NCI-H1092 treated with DMSO at 0.1 percent for 48 hours (cell line): ENCODE measurements at places on chromosomes 7 and 10.

DNA sequence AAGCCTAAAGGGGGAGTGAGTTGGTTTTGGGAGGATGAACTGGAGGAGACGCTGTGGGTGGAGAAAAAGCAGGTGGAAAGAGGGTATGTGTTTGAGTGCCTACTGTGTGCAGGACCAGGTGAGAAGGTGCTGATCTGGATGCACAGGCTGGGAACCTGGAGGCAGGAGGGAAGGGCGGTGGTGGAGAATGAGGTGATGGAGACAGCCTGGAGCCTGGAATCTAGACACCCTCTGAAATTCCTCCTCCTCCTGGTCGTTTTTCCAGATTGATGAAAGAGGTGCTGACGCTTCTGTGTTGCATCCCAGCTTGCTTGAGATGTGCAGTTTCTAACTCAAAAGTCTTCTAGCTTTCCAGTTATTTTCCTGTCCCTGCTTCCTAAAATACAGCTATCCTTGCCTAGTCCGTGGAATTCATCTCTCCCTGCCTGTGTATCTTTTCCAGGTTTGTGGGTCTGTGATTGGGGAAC, 67.5 kb downstream of the LRMDA start:
- DNase-seq, result no peak

GRCh38 chr7:101243646-101244374, 1.1 kb downstream of the FIS1 start:
- DNase-seq, result no peak

- no peak for DNase-seq
Observed at GRCh38 chr7:82803411-82803810, 359.3 kb downstream of the PCLO start.

- DNase-seq, result no peak
Observed at GRCh38 chr10:131474416-131474815, 162.9 kb upstream of the TCERG1L start.

DNA sequence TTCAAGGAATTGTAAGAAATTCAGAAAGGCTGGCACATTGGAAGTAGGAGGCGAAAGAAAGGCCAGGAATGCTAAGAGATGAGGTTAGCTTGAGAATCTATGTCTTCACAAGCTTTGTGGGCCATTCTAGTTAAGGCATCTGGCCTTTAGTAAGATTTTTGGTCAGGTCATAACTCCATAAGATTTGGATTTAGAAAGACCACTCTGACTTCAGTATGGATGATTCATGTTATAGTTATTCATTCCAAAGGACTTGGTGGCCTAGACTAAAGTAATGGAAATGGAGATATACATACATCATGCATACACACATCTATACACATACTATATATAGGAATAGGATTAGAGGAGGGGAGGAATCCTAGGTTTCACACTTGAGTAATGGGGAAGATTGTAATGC, 77.5 kb downstream of the SEPTIN7 start:
- no peak for DNase-seq

GRCh38 chr7:48389977-48390376, 218.7 kb downstream of the ABCA13 start:
- no peak for DNase-seq

GRCh38 chr10:132497063-132497680, 40.4 kb upstream of the INPP5A start:
- DNase-seq, result no peak

GRCh38 chr7:64992971-64993370, 2.1 kb upstream of the ZNF117 start:
- DNase-seq, result no peak

DNA sequence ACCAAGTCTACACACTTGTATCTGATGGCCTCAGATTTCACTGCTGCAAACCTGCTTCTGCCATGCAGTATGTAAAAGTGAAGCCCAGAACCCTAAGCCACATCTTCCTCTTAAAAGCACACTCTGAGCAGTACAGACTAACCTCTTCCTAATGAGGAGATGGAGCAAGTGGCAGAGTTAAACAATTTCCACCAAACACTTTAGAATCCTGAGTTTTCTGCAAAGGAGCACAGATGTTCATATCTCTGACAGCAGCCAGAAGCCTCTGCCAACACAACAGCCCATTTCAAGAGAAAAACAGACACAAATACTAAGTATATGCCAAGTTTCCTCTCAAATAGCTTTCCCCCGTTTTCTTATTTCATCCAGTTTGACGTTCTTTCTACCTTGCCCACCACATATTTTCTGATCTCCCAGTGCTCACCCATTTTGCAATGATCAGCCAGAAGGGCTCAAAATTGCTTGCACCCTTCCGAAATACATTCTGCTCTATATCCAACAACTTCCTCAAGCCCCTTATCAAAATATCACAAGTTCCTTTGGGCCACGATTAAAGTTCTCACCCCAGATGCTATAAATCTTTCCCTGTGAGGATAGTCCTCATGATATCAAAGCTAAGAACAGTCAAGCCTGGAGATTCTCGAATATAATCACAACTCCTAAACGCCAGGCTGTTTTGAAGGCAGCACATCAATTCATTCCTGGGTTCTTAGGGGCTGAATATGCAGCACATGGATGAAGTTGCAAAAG, 27.5 kb downstream of the ELMO1 start:
- no peak for DNase-seq

DNA sequence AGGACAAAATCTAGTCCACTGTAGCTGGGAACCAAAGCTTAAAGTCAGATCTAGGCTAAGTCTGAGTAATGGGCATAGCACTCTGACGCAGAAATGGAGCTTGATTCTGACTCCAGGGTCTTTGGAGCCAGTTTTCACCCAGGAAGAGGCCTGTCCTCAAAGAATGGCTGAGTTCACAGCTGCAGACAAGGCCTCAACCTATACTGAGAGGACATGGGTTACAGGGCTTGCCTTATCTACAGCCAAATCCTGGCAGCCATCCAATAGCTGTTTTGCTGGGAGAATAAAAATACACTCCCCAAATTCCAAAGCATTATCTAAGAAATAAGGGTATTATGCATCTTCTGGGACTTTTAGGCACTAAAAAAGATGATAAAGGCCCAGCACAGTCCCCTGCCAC, 154.8 kb downstream of the RAPGEF5 start:
- DNase-seq, result no peak

GRCh38 chr7:33191340-33191739, 62.0 kb downstream of the BBS9 start:
- DNase-seq, result no peak

GRCh38 chr7:32942415-32943251, 14.6 kb upstream of the FKBP9 start:
- DNase-seq, result peak; percentile 87

DNA sequence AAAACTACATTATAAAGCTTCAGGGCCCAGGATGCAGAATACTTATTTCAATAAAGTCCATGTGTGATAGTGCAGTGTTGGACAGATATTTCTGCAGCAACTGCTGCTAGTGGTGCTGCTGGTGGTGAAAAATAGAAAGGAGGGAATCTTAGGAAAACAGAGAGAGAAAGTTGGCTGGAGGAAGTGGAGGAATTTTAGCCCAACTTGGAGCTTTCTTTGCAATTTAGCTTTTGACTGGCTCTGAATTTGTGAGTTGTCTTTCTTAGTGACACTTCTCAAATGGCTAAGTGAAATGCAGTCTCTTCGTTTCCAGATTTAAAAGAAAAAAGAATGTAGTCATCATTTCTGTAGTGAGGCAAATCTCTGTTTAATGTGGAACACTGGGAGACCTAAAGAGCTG, 45.4 kb downstream of the GPR158 start:
- DNase-seq, result no peak

DNA sequence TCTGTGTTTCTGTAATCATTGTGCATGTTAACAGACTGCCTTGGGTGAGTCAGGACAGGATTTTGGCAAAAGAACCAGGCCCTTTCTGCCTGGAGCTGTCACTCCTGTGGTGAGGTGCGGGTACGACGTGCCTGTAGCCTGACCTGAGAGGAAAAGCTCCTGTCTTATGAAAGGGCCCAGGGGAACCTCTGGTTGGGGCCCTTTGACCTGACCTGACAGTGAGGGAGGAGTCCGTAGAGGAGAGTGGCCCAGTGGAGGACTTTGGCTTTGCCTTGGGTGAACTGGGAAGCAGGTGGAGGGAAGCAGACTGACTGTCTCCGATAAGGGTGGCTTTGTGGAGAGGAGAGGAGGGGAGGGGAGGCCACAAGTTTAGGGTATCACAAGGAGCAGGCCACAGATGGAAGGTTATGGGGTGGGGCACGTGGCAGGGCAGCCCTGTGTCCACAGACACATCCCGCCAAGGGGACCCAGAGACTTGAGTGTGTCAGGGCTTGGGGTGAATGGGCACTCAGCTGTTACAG, 6.9 kb downstream of the PFKP start:
- DNase-seq, result no peak

DNA sequence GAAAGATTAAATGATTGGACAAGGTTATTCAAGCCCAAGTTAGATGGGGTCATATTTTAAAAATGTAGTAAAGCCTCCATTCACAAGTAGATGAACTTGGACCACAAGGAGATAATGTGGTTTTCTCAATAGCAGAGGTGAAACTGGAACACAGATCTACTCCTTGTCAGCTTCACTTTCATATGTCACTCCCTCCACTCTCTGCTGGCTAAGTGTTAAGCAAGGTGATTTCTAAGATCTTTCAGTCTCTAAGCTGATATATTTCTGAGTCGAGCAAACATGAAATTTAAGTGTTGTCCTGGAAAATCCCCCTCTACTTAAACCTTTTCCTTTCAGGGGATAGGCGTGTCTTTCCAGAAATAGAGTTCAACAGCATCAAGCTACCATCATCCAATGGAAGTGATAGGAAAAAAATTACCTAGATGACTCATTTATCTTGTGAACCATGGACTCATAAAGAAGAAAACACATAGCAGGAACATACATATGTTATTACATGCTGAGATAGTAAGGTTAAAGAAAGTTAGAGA, 275.0 kb downstream of the PTEN start:
- DNase-seq, result no peak

DNA sequence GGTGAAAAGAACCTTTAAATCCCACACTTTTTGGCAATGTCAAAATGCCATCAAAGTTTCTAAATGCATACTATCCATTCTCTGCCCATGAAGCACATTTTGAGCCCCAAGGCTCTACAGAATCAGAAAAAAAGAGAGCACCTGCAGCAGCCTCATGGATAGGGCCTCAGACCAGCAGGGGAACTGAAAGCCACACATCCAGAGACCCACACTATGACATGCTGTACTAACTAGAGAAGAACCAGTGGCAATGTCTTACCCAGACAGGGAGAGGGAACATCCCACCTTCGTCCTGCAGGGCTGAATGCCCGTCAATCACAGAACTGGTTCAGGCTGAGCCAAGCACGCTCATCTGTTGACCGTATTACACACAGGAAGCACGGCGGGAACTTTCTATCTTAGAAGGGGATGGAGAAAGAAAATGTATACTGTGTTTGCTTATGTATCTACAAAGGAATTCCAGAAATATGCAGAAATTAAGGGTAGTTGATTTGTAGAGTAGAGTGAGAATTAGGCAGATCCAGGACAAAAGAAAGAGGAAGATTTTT, 237.2 kb downstream of the GLI3 start:
- no peak for DNase-seq

- DNase-seq, result no peak
Observed at GRCh38 chr10:1706711-1707110, 30.6 kb downstream of the ADARB2 start.

DNA sequence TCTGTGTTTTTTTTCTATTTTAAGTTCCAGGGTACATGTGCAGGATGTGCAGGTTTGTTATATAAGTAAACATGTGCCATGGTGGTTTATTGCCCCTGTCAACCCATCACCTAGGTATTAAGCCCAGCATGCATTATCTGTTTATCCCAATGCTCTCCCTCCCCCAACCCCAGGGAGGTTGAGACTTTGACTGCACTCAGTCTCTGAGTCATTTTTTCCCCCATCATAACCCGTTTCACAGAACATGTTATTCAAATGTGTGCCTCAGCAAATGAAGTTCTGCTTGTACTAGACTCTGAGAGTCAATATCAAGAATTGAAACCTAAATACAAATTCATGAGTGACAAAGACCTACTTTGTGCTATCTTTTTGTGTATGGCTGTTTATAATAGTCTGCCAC, 70.0 kb upstream of the CYP26C1 start:
- no peak for DNase-seq

GRCh38 chr10:49827297-49827696, 65.2 kb upstream of the OGDHL start:
- no peak for DNase-seq

DNA sequence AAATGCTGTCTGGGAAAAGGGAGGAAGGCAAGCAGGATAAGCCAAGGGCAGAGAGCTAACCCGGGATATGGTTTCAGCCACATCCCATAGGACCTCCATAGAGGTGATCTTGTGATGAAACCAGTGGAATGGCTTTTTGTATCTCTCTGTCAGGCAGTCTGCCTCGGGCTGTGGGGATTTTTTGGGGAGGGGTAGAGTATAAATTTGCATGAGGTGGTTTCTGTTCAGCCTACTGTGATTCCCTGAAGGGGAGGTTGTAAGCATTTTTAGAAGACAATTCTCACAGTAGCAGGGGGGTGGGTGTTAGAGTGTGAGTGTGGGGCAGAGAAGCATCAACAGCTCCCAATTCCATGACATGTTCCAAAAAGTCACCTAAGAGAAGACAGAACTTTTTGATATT, 11.8 kb downstream of the OR9A2 start:
- DNase-seq, result no peak

DNA sequence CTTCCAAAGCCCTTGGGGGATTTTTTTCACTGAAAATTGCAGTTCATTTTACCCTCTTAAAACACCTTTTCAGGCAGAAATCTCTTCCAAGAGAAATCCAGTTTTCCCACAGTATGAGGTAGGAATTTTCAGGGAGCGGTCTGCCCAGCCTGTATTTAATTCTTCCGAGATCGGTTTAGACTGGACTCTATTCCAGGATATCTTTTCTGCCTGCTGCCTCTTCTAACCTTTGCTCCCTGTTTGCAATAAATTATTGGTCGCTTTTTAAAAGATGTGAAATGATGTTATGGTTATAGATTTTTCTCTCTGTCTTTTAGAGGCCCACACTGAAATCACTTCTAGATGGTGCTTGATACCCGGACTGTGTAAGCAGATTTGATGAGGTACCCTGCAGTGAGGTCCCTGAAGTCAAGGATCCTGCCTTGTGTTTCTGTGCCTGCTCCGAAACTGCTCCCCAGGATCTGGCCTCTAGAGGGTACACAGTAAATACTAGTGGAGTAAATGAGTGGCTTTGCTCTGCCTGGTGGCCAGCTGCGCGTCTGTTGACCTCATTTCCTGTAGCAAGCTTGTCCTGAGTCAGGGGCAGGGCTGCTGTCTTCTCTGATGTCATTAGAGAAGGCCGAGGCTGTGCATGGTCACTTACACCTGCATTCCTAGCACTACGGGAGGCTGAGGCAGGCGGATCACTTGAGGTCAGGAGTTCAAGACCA, 191.6 kb downstream of the FANK1 start:
- peak; percentile 7 for DNase-seq

- no peak for DNase-seq
Observed at GRCh38 chr10:5014936-5015335, 11.3 kb upstream of the AKR1C2 start.

- no peak for DNase-seq
Observed at GRCh38 chr10:133140417-133141143, 19.4 kb upstream of the KNDC1 start.

DNA sequence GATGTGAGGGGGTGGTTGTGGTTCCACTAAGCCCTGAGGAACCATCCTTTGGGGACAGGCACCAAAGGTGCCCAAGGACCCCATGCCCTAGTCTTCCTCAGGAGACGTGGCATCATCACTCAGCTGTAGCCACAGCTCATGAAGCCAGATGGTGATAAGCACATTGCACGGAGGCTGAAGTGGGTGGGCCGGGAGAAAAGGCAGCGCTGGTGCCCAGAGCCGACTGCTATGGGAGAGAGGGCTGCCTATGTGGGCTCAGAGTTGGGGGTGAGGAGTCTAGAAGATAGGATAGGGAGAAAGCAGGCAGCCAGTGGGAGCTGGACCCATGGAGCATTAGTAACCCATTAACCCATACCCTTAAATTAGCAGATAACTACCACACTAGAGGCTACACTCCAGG, 325.3 kb downstream of the RPS24 start:
- DNase-seq, result no peak
